ENCODE measurements at places on chromosomes 1 and 21.
A peak's percentile ranks its signal among the peaks of the same experiment; 100 is the strongest.

- no peak for DNase-seq
These were observed 49.4 kb downstream of the SLC35A3 start for GRCh38 chr1:100019220-100019619.

DNA sequence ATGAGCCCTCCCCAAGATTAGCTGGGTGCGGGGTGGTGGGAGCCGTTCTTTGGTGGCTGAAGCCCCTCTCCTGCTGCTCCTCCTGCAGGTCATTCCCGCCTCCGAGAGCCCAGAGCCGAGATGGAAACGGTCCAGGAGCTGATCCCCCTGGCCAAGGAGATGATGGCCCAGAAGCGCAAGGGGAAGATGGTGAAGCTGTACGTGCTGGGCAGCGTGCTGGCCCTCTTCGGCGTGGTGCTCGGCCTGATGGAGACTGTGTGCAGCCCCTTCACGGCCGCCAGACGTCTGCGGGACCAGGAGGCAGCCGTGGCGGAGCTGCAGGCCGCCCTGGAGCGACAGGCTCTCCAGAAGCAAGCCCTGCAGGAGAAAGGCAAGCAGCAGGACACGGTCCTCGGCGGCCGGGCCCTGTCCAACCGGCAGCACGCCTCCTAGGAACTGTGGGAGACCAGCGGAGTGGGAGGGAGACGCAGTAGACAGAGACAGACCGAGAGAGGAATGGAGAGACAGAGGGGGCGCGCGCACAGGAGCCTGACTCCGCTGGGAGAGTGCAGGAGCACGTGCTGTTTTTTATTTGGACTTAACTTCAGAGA is 448 bp downstream of the G0S2 start:
- peak; percentile 61 for DNase-seq

- DNase-seq = no peak
These were observed 6.2 kb upstream of the KCNK2 start for GRCh38 chr1:215076322-215076721.

- DNase-seq = no peak
These were observed 73.1 kb downstream of the KIF1B start for GRCh38 chr1:10283318-10283984.

GRCh38 chr1:231899713-231900435 is 273.3 kb downstream of the DISC1 start:
- DNase-seq = no peak

GRCh38 chr1:22026924-22027289 is 25.4 kb downstream of the CELA3A start:
- no peak for DNase-seq

GRCh38 chr1:95084317-95085176 is 11.8 kb upstream of the ALG14 start:
- DNase-seq = no peak

DNA sequence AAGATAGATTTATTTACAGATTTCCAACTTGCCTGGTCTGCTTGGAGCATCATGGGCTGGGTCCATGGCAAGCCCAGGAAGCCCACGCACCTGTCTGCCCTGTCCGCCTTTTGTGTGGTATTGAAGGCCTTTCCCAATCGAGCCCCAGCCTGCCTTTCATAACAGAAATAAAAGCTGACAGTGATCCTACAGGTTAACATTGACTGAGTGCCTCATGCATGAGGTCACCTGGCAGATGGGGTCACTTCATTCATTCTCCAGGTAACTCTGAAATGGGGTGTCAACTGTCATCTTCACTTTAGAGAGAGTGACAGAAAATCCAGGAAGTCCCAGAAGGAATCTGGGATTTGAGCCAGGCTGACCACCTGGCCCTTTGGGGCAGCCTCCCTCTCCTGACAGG is 36.3 kb upstream of the CASZ1 start:
- DNase-seq = no peak

All from femur (tissue), 1 donor.